ENCODE measurements at places on chromosomes 11 and 22.

DNA sequence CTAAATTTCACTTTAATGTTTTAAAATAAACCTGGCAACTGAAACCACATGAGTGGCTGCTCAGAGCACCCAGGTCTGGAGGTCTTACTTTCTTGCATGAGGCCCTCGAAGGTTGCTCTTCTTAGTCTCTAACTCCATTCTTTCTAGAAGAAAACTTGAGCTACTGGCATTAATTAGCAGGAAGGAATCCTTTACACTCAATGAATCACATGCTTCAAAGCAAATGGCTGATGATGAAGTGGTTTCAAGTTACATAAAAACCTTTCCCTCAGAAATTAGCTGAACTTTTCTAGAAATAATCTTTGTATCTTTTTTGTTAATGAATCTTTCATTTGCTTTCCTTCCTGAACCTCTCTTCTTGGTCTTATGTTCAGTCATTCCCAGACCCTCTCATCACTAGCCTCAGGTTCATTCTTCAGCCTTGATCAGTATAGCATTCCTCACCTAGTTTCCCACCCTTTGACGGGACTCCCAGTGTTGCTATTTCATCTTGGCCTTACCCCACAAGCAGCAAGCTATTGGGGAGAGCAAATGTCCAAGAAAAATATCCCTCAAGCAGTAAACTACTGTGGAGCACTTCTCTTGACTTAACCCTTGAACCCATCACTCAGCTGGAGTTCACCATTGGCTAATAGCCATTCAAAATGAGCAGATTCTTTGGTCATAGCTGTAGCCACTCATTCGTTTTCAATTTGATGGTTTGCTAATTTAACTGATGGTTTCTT, 75.1 kb downstream of the INSC start:
- no peak for DNase-seq

GRCh38 chr11:126163074-126163700, 48.3 kb downstream of the RPUSD4 start:
- DNase-seq = no peak

DNA sequence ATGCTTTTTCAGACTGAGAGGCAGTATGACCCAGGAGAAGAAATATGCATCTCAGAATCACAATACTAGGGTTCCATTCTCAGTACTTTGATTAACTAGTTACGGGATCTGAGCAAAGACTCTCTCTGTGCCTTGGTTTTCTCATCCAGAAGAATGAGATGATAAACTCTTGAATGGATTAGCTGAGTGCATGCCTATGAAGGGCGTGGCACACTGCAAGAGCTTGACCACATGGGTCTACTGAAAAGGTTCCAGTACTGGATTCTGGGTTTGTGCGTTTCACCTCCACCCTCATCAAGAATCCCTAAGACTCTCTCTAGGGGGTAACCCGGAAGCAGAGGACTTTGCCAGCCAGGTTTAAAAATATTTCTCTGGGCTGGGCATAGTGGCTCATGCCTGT, 25.6 kb downstream of the PGA5 start:
- no peak for DNase-seq

DNA sequence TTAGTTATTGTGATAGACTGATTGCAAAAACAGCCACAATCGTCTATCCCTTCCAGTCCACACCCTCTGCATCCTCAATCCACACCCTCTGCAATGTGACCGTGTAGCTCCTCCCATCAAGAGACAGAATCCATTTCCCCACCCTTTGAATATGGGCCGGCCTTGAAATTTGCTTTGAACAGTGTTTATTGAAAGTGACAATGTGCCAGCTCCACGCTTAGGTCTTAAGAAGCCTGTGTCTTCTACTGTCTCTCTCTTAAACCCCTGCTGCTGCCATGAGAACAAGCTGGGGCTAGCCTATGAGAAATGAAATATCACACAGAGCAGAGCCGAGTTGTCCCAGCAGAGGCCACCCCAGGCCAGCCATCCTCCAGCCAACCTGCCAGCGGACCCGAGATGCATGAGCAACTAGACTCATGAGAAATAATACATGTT, 22.3 kb upstream of the MICAL2 start:
- DNase-seq = no peak
